ENCODE measurements at places on chromosomes 2 and 18.

DNA sequence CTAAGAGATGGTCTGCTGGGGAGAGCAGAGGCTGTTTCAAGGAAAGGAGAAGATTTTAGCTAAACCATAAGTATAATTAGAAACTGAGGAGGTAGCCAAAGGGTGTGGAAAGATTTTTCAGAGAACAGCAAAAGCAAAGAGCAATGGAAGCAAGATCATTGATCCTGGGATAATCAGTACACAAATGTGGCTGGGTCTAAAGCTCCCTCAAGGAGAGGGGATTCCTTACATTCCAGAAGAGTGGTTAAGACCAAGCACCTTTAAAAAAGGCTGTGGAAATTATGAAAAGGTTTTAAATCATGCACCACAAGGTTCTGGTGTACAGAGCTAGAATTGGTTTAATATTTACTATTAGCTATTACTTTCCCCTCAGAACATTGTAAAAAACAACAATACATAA is 246.0 kb upstream of the UBE2E3 start:
- no peak for DNase-seq

GRCh38 chr18:49094979-49095632 is 144.3 kb upstream of the SMAD7 start:
- peak; percentile 94 for DNase-seq

DNA sequence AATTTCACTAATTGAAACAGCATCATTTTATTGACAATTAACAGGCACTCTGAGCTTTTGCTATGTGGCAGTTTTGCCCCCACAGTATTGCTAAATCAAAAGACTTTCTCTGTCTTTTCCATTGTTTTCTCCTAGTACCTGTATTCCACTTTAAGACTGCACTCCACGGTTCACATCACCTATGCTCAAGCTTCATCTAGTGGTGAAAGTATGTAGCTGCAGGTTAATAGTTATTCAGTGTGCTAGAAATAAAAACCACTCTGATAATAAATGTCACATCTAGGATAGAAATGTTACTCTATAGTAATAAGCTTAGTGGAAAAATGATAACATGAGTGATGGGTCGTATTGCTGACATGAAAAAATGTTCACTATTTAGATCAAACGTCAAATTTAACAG is 24.6 kb downstream of the ARL6IP6 start:
- peak; percentile 14 for DNase-seq

- peak; percentile 80 for DNase-seq
Measured at GRCh38 chr18:3450012-3450798, at the start of gene TGIF1. TGIF1 (plus strand) TSS chr18:3450172; CDS start chr18:3450490, 318 bp downstream.

DNA sequence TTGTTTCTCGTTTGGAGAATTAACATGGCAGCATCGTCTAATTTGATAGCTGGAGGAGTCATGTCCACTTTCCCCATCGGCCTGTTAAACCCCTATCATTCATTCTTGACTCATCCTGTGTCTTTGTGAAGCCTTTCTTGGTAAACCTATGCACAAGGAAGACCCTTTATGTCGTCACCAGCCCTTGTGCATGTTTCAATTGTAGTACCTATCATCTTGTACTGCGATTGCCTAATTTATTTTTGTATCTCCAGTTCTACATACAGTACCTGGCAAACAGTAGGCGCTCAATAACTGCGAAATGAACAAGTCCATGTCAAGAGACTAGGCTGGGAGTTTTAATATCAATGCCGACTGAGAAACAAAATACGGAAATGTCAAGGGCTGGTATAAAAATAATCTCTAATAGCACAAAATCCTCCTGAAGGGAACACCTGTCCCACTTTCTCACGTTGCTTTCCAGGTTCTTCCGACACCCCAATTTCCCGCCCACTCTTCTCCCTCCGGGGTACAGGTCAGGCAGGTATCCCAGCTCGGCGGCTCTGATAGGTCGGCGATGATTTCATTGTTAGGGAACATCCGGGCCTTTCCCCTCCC is 1.3 kb upstream of the PPM1B start:
- DNase-seq, result no peak

DNA sequence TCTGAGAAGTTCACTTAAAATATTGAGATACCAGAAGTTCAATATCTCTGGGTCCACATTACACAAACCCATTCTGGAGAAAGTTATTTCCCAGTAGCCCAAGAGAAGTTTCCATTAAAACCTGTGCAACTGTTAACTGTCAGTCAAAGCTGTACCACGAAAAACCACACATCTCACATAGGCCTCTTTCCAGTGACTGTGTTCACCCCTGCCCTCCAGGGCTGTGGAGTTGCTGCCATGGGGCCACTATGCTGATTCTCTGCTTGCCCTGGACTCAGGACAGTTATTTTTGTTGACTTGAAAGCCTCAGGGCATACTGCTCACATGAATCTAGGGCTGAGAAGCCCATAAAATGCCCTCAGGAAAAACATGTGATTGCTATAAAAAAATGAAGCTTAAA is 153.8 kb downstream of the PIEZO2 start:
- DNase-seq, result no peak

GRCh38 chr2:235616885-235617284 is 123.0 kb downstream of the AGAP1 start:
- peak; percentile 70 for DNase-seq

GRCh38 chr2:181146171-181146570 is 165.8 kb downstream of the UBE2E3 start:
- no peak for DNase-seq

DNA sequence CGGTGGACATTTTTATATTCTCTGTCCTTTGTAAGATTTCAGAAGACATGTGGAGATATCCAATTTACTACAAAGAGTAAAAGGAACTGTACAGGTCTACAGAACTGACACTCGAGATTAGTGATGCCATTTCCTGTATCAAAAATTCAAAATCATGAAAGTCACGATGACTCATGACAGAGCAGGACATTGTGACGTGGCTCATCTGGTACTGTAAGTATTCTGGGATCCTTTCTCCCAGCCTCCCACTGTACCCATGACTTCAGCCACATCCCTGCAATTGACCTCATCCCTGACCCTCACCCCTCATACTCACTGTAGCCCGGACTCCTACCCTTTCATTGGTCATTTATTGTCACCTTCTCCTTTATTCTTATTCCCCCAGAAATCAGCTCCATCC is 736.5 kb downstream of the EPHA4 start:
- peak; percentile 48 for DNase-seq

DNA sequence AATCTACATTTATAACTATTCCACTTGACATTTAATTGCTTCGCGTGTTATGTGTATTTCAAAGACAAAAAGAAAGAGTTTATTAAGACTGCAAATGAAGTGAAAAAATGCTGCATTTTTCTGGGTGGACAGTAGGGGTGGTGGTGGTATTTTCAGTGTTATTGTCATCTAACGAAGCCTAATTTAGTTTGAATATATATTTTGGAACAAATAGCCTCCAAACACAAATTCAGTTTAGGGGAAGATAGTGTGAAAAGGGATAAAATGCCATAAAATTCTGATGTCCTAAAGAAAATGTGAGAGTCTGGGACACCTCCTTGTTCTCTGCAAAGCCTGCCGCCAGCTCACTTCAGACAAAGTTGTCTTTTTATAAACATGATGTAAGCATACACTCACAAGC is 425.1 kb downstream of the NRXN1 start:
- DNase-seq, result no peak

GRCh38 chr18:27242392-27243047 is 57.4 kb upstream of the CHST9 start:
- no peak for DNase-seq

DNA sequence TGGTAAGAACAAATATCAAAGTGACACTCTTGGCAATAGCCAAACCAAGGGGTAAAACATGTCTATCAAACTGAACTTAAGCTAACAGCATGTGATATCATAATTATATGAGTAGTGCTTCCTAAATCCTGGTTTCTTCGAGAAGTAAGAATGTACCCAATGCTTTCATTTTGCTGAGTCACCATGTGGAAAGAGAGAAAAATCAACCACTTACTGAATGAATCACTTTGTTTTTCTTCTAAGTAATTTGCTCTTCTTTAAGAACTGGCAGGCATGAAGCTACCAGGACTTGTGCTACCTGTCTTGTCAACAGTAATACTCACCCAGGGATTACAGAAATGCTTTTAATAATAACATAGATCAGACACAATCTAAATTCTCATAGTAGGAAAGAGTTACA is 19.0 kb upstream of the DUSP19 start:
- DNase-seq, result peak; percentile 92

GRCh38 chr2:160091381-160091780 is 29.0 kb upstream of the PLA2R1 start:
- DNase-seq, result peak; percentile 66

- DNase-seq, result no peak
Measured at GRCh38 chr2:39422700-39423099, 14.4 kb downstream of the MAP4K3 start.

GRCh38 chr2:197839327-197839726 is 34.9 kb downstream of the PLCL1 start:
- no peak for DNase-seq

- DNase-seq, result no peak
Measured at GRCh38 chr2:238444242-238444641, 17.5 kb downstream of the ASB1 start.

GRCh38 chr2:171154348-171154747 is 6.3 kb downstream of the TLK1 start:
- DNase-seq, result no peak
